ENCODE measurements at places on chromosomes 16 and 17. TPM values are rescaled to one million over a fixed set of nuclear protein-coding genes. Genes with fewer than 3 reads are reported as not detected.

GRCh38 chr16:84194018-84194417 lies 3.1 kb downstream of the ADAD2 start:
- peaks cover 5% of the 10 kb centered on the region for H3K4me1 ChIP-seq
- H3K27me3 ChIP-seq: peaks cover 5% of the 10 kb centered on the region

FBXW10B gene
- total RNA-seq: 0.29 TPM

CDRT15 gene
- total RNA-seq: not detected

DNA sequence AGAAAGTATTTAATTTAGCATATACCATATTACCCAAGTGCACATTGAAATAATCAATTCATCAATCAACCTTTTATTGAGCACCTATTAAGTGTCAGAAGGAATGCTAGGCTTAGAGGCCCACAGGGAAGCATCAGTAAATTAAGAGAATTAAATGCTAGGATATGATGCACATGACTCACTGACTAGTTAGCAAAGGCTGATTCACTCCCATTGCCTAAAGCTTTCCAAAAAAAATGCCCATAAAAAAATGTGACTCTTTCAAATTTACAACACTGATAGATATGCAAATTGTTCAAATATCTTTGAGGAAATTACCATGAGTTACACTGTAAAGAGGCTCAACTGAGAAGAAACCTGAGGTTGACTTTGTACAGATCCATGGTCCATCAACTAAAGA lies 883.3 kb downstream of the CDH11 start:
- peak; percentile 84 for DNase-seq
- no peak overlapping the region for H3K4me3 ChIP-seq
- peak overlapping the region; percentile 1 for H3K27ac ChIP-seq
- no peaks in the 10 kb centered on the region for H3K27me3 ChIP-seq

Data from osteoblast (primary cell).